Smooth muscle cell of the brain vasculature (primary cell): ENCODE measurements at places on chromosomes 12 and 14.

DNA sequence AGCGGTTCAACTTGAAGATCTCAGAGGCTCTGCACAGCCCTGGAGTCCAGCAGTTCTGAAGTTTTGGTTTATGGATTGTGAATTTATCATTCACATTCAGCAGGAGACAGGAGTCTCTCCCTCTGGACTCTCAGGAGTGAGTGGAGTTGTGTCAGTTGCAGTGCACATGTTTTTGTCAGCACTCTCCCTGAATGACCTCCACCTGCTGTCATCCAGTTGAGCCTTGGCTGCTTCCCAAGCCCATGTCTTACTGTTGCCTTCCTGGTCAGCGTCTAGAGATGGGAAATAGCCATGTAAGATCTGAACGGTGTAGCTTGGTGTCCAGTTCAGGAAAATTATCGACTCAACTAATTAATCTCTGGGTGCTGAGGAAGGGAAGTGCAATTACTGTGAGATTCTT, 133.2 kb downstream of the PRKCH start:
- DNase-seq = no peak

- DNase-seq = no peak
These were observed 498 bp downstream of the GPR132 start for GRCh38 chr14:105064721-105065143.

GRCh38 chr14:32311294-32312009, 17.6 kb upstream of the AKAP6 start:
- no peak for DNase-seq

DNA sequence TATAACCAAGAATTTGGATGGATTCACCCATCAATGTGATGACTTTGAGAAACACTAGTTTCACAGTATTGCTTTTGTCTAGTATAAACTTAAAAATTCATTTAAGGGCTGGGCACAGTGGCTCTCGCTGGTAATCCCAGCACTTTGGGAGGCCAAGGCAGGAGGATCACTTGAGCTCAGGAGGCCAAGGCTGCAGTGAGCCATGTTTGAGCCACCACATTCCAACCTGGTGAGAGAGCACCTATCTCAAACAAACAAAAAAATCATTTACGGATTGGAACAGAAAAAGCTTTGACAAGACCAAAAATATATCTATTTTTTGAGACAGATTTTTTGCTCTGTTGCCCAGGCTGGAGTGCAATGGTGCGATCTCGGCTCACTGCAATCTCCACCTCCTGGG, 27.5 kb downstream of the GNS start:
- no peak for DNase-seq

DNA sequence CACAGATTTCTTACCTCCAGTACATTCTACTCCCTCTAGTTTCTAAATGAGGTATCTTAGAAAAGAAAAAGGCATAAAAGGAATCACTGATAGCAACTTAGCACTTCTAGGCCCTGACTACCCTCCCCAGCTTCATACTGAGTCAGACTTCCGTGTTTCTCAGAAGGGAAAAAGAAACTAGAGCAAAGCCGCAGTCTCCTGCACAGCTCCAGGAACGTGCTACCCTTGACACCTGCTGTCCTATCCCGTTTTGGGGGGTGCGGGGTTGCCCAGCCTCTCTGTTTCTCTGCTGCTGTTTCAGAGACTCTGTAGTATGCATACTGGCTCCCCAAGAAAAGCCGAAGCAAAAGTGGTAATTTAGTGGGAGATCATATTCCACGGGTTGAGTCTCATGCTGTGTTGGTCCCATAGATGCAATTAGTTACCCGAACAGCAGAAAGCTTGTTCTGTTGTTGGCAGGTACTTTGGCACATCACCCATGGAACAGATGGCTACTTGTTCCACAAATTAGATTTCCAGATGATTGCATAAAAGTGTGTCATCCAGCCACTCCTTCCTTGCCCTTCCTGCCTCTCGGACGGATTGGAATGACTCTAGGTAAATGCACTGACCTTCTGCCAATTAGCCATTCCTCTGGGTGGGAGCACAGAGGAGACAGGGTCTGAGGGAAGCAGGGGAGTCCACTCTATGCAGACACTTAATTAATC, 438.1 kb downstream of the FUT8 start:
- DNase-seq = no peak

- DNase-seq = no peak
These were observed 369.1 kb downstream of the AEBP2 start for GRCh38 chr12:19808371-19808770.

DNA sequence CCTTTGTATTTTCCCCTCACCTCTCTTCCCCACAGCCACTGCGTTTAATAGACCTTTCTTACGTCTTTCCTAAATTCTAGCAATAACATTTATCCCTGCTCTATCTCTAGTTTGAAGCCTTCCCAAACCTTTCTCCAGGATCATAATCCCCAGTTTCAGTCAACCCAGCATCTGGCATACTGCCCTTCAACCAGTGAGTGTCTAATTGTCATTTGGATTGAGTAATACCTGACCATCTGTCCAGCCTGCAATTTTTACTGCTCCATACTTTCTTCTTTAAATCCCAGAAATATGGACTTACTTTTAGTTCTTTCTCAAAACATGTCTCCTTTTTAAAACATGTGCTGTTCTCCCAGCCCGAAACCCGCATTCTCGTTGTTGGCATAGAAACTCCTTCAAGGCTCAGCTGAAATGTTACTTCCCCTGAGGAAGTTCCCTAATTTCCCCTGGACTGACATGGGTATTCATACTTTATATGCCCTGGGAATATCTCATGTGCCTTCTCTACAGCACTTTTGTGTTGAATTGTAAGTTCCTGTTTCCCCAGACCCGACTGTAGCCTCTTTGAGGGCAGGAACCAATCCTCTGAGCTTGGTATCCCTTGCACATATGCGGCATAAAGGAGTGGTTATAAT, 65.1 kb upstream of the ETV6 start:
- no peak for DNase-seq

GRCh38 chr14:54674046-54674741, 107.3 kb downstream of the SAMD4A start:
- DNase-seq = no peak

DNA sequence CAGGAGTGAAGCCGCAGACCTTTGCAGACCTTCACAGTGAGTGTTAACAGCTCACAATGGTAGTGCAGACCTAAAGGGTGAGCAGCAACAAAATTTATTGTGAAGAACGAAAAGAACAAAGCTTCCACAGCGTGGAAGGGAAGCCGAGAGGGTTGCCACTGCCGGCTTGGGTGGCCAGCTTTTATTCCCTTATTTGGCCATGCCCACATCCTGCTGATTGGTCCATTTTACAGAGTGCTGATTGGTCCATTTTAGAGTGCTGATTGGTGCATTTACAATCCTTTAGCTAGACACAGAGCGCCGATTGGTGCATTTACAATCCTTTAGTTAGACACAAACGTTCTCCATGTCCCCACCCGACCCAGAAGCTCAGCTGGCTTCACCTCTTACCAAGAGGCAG, 35.5 kb downstream of the MAPK1IP1L start:
- DNase-seq = no peak

DNA sequence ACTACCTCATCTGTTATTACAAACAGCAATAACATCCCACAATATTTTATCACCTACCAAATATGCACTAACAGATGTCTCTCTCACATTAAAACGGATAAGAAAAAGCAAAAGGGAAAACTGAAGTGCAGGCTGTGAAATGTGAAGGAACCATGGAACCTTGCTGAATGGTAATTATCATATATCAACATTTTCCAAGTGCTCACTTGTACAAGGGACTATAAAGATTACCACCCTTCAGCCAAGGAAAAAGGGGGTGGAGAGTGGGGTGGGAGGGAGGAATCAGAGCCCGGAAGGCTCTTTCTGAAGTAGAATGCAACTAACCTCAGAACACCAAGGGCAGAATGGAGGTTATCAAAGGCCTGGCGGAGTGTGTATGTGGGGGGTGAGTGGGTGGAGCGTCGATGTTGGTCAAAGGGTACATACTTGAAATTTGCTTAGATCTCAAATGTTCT, 1.2 kb downstream of the SNX6 start:
- no peak for DNase-seq

DNA sequence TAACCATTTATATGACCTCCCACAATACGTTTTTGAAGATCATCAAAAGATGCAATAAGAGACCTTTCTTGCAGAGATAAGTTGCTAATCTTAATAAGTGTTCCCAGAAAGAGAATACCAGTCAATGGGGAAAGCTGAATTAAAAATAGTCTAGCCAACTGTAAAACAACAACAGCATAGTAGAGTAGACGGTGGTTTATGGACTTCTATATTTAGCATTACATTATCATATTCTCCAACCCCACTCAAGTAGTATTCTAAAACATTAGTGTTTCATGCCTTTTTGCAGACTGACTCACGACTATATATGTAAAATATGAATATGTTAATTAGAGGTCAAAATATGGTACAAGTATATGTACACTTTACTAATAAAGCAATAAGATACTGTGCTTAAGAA, 218.9 kb downstream of the MED13L start:
- no peak for DNase-seq

DNA sequence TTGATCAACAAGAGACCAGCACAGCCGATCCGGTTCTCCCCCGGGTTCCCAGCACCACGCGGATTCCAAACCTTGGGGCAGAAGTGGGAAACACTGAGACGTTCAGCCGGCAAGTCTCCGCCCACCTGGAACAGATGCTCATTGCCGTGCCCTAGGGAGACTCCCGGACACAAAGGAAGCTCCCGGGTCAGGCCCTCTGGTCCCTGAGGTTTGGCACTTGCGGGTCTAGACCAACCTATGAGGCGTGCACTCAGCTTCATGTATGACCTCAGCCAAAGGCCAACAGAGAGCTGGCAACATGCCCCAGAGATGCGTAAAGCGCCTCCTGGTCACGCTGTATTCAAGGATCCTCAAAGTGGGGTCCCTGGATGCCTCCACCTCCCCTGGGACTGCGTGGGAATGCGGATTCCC, 2.5 kb downstream of the RIMBP2 start:
- DNase-seq = no peak

- DNase-seq = no peak
These were observed 247.2 kb downstream of the ACSS3 start for GRCh38 chr12:81325086-81325485.

- DNase-seq = peak; percentile 17
These were observed 55.7 kb downstream of the VRK1 start for GRCh38 chr14:96852823-96853422.

DNA sequence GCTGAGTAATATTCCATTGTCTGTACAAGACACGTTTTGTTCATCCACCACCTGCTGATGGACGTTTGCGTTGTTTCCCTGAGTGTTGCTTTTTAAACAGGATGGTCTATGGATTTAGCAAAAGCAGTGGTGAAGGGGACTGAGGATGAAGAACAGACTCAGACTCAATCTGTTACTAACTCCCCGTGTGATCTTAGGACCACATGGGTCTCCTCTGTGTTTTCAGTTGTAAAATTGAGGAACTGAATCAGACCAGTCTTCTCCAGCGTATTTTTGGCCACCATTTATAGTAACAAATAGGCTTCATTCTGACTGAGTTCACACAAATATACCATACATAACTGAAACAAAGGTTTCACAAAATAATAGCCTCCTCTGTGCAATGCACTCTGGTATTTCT, 85.6 kb downstream of the FOXN3 start:
- DNase-seq = no peak

GRCh38 chr12:123502163-123502704, 31.3 kb downstream of the RILPL1 start:
- DNase-seq = no peak

- DNase-seq = no peak
These were observed 141.0 kb downstream of the RASSF9 start for GRCh38 chr12:85695097-85695715.

GRCh38 chr14:29262979-29263378, 496.4 kb downstream of the FOXG1 start:
- DNase-seq = no peak

DNA sequence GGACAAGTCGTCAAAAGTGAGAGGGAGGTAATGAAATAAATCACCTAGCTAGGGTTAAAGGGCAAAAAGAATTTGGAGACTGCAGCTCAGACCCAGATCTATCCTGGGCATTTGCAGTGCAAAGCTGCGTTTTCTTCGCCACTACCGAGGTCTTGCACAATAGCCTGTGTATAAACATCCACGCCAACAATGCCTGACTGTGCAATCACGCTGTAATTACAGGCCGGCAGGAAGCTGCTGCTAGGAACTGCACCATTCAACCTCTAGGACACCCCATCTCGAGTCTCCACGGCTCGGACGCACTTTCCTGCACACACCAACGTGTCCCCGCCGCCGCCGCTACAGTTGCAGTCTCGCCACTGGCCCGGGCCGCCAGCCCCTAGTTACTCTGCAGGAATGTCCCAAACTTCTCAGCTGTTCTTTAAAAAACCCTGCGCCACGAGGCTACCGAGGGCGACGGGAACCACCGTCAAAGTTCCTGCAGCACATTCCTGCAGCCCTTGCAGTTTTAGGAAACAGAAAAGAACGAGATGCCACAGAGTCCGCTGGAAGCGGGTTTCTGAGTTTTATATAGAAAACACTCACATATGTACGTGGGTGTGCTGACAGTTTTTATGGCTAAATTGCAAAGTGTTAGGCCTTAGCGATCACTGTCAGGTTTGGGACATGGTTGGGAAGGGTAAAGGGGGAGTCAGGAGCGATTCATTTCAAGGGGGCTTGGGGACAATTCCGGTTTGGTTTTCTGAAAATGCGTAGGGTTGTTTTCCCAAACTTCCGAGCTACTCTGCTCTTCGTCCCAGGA, 65.6 kb upstream of the PTGR2 start:
- no peak for DNase-seq

- DNase-seq = no peak
These were observed 51.4 kb downstream of the FGD4 start for GRCh38 chr12:32450768-32451167.

DNA sequence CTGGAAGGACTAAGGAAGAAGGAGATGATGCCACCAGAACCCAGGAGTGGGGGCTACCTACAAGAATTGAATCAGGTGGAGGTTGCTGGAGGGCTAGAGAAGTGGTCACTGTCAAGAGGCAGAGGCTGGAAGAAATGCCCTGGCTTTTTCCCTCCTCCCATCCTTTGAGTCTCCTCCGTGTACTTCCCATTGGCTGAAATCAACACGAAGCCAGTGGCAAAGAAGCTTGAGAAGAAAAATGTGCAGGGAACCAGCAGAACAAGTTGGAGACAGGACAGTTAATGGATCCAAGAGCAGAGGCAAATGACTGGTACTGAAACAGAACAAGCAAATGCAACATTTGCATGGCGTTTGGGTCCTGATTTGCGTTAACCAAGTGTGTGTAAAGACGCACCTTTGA, 9.1 kb upstream of the FBLN5 start:
- no peak for DNase-seq

DNA sequence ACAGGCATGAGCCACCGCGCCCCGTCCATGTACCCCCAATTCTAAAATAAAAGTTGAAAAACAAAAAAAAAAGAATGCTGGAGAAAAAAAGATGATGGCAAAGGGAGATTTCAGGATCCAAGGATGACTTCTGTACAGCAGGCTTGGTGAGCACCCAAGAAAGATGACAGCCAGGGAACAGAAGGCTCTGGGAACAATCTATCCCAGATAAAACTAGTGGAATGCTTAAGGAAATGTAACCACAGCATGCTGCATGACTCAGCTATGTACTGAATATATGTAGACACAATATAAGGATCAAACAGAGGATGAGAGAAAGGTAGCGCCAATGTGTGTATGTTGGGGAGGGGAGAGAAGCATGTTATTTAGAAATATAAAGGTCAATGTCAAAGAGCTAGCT, 123.7 kb upstream of the TMTC1 start:
- no peak for DNase-seq

GRCh38 chr14:102975662-102976061, 53.2 kb downstream of the AMN start:
- no peak for DNase-seq

- DNase-seq = no peak
These were observed 192.6 kb downstream of the CHST11 start for GRCh38 chr12:104649217-104649824.

GRCh38 chr12:124379938-124380754, 85.3 kb downstream of the RFLNA start:
- DNase-seq = no peak
